ENCODE measurements at places on chromosomes 6 and 20.

DNA sequence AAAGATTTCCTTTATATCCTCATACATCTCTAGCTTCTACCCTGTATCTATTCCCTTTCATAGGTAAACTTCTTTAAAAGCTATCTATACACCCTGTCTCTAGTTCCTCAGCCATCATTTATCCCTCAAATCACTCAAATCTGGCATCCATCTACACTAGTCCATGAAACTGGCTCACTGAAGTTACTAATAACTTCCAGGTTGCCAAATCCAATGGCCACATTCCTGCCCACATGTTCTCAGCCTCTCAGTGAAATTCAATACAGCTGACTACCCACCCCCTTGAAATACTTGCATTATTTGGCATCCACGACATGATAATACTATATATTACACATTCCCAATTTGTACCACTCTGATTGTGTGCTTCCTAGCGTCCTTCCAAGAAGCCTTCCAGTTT is 8.7 kb downstream of the REPS1 start:
- H3K36me3 ChIP-seq, result no peaks in the 10 kb centered on the region
- DNase-seq, result no peak
- no peaks in the 10 kb centered on the region for H3K27me3 ChIP-seq
- H3K4me1 ChIP-seq, result peaks cover 13% of the 10 kb centered on the region

- no peak for DNase-seq
- H3K4me3 ChIP-seq, result no peak overlapping the region
- H3K4me1 ChIP-seq, result peaks cover 16% of the 10 kb centered on the region
Measured at GRCh38 chr6:40584741-40585140, 2.4 kb downstream of the LRFN2 start.

DNA sequence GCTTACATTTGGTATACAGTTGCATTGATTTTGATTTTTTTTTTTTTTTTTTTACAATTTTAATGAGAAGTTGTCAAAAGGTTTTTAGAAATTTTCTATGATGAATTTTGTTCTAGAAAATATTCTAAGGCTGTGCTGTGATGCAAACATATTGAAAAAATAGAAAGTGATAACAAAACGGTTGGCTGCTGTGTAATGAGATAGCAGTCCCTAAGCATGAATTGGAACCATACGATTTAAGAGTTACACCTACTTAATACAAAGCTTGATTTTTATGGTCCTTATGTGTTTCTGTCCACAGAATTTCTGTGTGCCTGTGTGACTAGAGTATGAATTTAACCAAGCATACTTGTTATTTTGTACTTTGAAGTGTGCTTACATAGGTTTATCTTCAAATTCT is 12.1 kb downstream of the HIVEP1 start:
- H3K27me3 ChIP-seq, result no peaks in the 10 kb centered on the region
- H3K4me3 ChIP-seq, result no peak overlapping the region
- H3K36me3 ChIP-seq, result no peaks in the 10 kb centered on the region
- no peak for DNase-seq
- H3K27ac ChIP-seq, result no peak overlapping the region

- H3K36me3 ChIP-seq, result no peaks in the 10 kb centered on the region
- no peaks in the 10 kb centered on the region for H3K27me3 ChIP-seq
- no peak for DNase-seq
Measured at GRCh38 chr6:87846434-87846833, 144.4 kb upstream of the AKIRIN2 start.

DNA sequence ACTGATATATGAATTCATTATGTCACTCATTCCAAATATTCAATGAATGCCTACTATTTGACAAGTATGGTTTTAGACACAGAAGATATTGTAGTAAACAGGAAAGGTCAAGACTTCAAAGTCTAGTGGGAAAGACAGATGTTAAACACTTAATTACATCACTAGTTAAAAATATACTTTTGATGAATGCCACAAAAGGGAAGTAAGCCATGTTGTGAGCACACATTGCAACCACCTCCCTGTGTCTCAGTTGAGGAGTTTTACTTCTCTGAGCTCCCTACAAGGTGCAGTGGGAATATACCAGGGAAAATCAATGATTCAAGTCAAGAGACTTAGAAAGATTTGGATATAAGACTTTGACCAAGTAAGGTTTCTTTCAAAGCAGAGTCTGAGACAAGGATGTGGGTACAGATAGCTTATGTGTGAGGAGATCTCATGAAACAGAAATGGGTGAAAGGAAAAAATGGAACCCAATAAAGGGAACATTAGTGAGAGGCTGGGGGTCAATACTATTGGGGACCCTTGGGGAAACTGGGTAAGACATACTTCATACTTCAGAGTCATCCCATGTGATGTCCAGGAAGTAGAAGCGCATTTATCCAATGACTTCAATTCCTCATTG is 503.7 kb downstream of the KIF16B start:
- DNase-seq, result no peak
- H3K4me1 ChIP-seq, result peaks cover under 1% of the 10 kb centered on the region
- no peaks in the 10 kb centered on the region for H3K36me3 ChIP-seq
- H3K4me3 ChIP-seq, result no peak overlapping the region
